ENCODE measurements at places on chromosomes 5 and 9.

DNA sequence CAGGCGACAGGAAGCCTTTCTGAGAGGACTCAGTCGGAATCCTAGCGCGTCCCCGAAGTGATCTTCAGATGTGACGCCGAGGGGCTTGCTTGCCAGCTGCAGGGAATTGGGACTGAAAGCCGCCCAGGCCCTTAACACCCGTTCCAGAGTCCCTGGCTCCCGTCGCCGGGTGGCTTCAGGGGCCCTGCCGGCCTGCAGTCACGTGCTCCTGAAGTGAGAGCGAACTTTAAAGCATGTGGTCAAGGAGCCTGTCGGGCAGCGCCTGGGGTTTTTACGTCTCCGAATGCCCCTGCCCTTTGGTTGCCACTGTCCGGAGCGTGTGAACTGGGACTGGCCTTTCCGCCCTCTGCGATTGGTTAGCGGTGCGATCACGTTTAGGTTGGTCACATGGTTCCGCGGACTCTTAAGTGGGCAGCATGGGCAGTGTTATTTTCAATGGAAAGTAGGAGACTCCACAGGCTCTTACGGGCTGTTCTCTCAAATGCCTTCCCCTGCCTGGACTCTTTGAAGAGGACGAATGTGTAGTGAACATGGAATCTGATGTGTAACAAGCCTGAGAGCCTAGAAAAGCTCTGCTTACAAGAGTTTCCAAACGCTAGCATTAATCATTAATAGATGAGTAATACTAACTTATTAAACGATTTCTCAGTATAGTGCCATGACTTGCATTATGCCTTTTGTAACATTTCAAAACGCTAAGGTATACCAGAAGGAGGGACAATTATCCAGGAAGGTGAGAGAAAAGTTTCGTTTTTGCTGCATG is 1.9 kb downstream of the VLDLR start:
- no peak for DNase-seq

GRCh38 chr5:174642816-174643405 is 81.5 kb upstream of the MSX2 start:
- DNase-seq, result no peak

- DNase-seq, result peak; percentile 8
These were observed 45.5 kb upstream of the TNFSF15 start for GRCh38 chr9:114851306-114851705.

GRCh38 chr5:176519810-176520720 is 17.1 kb downstream of the RNF44 start:
- DNase-seq, result no peak

DNA sequence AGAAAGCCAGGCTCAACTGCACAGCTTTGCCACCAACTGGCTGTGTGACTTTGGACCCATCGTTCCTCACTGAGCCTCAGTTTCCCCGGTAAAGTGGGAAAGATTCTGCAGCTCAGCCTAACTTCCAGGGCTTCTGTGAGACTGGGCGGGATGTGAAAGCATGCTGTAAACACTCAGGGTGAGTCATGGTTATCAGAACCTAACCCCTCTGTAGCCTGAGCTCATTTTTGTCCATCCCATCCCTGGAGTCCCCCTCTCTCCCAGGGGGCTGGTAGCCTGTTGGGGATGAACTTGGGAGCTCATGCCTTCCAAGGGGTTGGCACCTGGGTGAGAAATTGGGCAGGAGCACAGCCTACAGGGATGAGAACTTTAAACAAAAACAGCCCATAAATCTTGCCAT is 2.3 kb downstream of the CCDC69 start:
- DNase-seq, result no peak

- peak; percentile 54 for DNase-seq
These were observed 34.3 kb upstream of the FSD1L start for GRCh38 chr9:105413525-105413924.

- DNase-seq, result peak; percentile 32
These were observed 329.6 kb upstream of the ARRDC3 start for GRCh38 chr5:91712718-91713117.

- peak; percentile 92 for DNase-seq
These were observed at the start of the genes NDOR1 and TMEM203 for GRCh38 chr9:137205126-137206069. Gene NDOR1 (plus strand): TSS chr9:137205700. CDS start chr9:137205778, 78 bp downstream. Gene TMEM203 (minus strand): TSS chr9:137205648. CDS start chr9:137205414, 234 bp downstream.

GRCh38 chr9:36492865-36493264 is 79.8 kb upstream of the MELK start:
- DNase-seq, result no peak

GRCh38 chr5:144191998-144192397 is 21.3 kb downstream of the KCTD16 start:
- DNase-seq, result peak; percentile 94

GRCh38 chr9:36900136-36900855 is 133.8 kb downstream of the PAX5 start:
- no peak for DNase-seq

- peak; percentile 78 for DNase-seq
These were observed 98.6 kb downstream of the FBXW11 start for GRCh38 chr5:171907725-171908343.

- no peak for DNase-seq
These were observed 18.6 kb downstream of the RALGDS start for GRCh38 chr9:133102190-133103021.

- no peak for DNase-seq
These were observed 23.0 kb downstream of the ELP1 start for GRCh38 chr9:108910914-108911313.

- DNase-seq, result no peak
These were observed 8.3 kb downstream of the GLE1 start for GRCh38 chr9:128512820-128513219.

- DNase-seq, result no peak
These were observed 22.3 kb upstream of the OMD start for GRCh38 chr9:92446536-92446935.

GRCh38 chr5:68424799-68425537 is 209.4 kb downstream of the PIK3R1 start:
- peak; percentile 30 for DNase-seq

DNA sequence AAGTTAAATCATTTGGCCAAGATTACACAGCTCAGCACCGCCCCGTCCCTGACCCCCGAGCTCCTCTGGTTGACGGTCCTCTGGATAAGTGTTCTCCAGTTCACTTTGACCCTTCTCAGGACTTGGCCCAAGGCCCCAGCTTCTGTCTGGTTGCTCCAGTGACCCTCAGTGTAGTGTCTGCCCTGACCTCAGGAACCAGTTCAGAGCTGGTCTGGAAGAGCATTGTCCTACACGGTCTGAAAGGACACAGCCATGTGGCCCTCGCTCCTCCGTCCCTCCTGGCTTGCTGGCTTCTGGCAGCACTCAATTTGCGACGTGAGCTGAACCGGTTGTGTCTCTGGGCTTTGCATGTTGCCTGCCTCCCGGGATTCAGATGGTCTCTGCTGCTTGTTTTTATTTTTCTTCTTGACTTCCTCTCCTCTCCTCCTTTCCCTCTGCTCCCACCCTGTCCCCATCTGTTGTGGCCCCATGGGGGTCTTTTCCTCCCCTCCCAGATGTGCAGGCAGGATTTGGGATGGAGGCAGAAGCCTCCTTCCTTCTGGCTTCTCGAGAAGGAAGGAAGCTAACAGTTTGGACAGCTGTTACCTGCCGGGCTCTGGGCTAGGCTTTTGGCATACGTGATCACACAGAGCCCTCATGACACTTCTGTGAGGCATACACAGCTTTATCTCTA is 72.0 kb downstream of the PPARGC1B start:
- DNase-seq, result no peak

DNA sequence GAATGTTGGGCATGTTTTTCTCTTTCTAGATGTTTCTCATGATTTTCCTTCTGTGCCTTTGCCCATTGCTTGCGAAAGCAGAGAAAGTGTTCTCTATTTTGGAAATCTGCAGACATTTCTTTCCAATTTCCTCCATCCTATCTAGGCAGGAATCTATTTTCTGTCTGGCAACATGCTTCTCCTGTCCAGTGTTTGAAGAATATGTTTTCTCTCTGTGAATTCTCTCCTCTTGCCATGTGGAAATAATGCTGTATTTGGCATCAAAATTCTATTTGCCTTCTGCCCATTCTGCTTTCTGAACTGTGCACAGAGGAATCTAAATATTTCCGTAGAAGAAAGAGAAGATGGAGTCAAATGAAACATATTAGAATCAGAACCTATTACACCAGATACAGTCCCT is 833.3 kb downstream of the CDH9 start:
- DNase-seq, result no peak

DNA sequence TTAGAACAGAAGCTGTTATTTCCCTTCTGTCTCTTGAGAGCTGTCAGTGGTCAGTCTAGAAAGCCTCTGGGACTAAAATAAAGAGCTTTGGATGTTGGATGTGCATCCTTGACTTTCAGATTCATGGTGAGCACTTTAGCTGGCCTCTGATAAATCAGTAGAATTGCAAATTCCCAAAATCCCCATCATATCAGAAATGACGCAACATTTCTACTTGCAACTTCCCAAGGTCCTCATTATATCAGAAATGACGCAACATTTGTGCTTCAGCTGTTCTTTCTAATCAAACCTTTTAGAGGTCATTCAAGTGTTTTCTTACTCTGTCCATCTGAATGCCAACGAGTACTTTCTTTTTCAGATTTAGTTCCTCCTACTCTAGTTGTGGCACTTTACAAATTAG is 167.3 kb upstream of the MOCS2 start:
- peak; percentile 9 for DNase-seq

DNA sequence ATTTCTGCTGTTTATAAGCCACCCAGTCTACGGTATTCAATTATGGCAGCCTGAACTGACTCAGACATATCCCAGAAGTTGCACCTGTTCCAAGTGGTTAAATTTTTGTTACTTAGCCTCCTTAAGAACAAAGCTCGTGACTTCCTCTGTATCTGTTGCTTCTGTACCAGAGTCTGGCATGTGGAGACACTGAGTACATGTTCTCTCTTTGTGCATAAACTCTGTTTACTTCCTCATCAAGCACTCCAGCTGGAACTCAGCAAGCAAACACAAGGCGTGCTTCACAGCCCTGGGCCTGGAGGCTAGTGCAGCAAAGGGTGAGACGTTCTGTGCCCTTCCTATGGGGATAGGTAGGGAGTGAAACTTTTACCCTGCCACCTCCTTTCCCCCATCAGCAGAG is 19.0 kb downstream of the C9orf152 start:
- no peak for DNase-seq

GRCh38 chr9:97763874-97764273 is 66.7 kb upstream of the XPA start:
- DNase-seq, result no peak

DNA sequence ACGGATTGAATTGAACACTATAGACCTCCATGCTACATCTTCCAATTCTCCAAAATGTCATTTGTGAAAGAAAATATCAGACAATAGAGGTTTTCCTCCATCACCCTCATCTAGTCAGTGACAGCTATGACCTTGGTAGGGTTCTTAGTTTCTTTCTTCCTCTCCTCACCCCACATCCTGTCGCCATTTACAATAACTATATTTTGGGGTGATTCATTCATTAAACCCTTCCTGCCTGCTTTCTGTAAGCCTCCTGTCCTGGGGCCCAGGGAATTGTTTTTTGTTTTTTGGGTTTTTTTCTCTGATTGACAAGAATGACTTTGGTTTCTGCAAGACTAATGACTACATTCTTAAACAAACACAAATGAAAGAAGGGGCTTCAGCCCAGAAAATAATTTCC is 82.6 kb downstream of the PRELID2 start:
- no peak for DNase-seq

- DNase-seq, result no peak
These were observed 191.7 kb downstream of the AOPEP start for GRCh38 chr9:94918038-94918753.

DNA sequence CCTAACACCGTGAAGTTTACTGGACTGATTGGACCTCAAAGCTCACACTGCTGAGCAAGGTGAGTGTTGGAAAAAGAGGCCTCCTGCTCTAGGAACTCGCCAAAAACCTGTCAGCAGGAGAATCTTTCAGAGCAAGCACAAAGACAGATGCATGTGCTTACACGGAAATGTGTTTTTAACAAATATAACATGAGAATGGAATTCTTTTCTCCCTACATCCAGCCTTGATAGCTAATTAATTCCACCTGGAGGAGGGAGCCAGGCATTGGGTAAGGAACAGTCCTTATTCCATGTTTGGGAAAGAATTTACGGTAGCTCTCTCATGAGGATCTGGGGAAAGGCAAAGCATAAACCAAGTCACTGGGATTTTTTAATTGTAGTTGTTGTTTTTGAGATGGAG is 98.8 kb downstream of the KLF4 start:
- no peak for DNase-seq

All from OCI-M1 (cell line).